Hippocampal formation (tissue), 2 donors: ENCODE measurements at places on chromosomes 3 and 15.

- no peak for DNase-seq
Observed at GRCh38 chr15:52715411-52715810, 36.2 kb upstream of the ATOSA start.

- no peak for DNase-seq
Observed at GRCh38 chr3:55664387-55664786, 177.3 kb upstream of the WNT5A start.

DNA sequence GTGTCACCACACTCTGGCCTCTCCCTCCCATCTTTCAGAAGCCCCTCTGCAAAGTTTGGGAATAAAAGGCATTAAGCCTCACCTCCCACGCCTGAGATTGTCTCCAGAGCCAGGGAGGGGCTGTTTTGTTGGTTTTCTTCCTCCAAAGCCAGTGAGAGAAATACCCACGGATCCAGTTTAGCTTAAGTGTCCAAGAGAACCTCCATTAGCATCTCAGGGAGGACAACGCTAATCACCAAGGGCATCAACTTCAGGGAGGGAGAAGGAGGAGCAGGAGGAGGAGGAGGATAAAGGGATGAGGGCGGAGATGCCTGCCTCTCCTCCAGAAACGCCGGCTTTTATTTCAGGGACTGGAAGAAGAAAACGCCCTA lies 101.6 kb downstream of the SRGAP3 start:
- no peak for DNase-seq

GRCh38 chr3:13054341-13055285 lies 18.6 kb downstream of the IQSEC1 start:
- no peak for DNase-seq

DNA sequence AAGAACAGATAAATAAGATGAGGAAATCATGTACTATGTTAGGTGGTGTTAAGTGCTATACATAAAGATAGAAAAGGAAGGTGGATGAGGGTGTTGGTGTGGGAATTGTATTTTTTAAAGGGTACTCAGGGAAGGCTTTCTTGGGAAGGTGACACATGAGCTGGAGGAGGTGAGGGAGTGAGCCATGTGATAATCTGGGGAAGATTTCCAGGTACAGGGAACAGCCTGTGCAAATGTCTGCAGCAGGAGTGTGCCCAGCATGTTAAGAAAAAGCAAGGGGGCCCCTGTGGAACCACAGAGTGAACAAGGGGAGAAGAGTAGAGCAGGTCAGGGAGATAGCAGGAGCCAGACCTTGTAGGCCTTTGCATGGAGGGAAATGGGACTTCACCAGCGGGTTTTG lies 175.6 kb downstream of the SSR3 start:
- no peak for DNase-seq

DNA sequence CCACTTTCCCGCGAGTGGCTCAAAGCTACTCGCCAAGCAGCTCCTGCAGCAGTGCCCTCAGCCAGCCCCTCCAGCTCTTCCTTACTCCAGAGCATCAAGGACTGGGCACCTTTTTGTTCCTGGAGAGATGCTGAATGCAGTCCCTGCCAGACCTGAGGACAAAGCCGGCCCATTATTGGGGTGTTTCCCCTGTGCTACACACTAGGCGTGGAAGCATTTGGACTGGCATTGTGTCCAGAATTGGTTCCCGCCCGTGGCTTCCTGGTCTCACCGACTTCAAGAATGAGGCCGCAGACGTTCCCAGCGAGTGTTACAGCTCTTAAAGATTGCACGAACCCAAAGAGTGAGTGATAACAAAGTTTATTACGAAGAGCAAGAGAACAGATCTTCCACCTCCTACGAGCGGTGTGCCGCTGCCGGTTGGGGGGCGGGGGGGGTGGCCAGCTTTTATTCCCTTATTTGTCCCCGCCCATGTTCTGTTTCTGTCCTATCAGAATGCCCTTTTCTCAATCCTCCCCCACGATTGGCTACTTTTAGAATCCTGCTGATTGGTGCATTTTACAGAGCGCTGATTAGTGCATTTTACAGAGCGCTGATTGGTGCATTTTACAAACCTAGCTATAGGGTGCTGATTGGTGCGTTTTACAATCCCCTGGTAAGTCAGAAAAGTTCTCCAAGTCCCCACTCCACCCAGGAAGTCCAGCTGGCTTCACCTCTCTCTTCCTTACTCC lies 62.4 kb downstream of the NSMCE3 start:
- no peak for DNase-seq
